Amygdala (tissue), 56 donors: ENCODE measurements at places on chromosomes 16 and 17.

DNA sequence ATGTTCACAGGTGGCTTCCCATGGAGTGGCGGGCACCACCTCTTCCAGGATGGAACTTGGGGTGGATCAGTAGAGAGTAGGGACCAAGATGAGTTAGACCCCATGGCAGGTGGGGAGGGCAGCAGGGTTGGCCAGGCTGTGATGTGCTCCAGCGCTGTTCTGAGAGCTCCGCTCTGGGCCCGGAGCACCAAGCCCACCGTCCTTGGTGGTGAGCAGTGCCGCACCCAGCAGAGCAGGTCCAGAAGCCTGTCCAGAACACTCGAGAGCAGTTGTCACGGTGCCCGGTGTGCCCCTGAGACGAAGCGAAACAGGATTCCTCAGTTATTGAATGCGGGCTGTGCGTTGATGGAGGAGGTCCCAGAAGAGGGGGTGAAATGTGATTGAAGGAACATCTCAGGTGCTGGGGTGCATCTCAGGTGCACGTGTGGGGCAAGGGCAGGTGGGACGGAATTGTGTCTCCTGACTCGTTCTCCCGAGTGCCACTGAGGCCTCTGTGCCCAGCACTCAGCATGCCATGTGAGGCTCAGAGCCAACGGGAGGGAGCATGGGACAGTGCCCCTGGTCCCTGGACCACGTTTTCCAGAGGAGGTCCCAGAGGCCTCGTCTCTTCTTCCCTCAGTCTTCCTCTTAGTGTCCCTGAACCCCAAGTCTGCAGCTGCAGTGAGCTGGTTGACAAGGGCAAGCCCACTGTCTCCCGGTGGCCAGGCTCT, 39.5 kb downstream of the COX4I1 start:
- no peak for DNase-seq

- DNase-seq: no peak
Measured at GRCh38 chr17:38361694-38362465, 10.2 kb downstream of the SOCS7 start.

DNA sequence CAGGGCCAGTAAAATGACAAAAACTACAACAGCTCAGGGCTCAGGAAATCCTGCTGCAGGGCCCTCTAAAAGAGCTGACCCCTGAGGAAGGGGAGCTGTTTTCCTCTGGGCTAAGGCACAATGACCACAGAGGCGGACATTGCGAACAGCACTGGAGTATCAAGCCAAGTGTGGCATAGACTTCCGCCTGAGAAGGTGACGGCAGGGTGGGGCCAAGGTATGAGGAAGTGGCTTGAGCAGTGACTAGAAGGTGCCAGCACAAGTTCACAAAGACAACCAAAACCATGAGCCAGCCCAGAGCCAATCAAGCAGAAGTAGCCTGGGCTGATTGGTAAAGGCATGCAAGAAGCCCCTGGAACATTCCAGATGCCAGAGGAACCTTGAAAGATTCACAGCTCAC, 13.9 kb downstream of the ERN2 start:
- no peak for DNase-seq

DNA sequence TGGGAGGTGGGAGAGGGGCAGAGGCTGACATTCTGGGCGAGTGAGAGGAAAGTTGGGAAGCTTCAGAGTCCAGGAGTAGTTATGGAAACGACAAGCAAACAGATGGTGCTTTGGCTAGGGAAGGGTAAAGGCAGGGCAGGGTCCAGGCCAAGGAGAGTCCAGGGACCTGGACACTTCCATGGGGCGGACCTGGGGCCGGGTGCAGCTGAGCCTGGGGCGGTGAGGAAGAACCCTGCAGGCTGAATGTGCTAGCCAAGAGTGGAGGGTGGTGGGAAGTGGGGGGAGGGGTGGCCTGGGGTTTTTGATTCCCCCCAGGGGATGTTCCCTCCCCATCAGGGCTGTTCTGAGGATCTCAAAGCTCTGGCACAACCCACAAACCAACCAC, 2.6 kb downstream of the PPP1R9B start:
- DNase-seq: no peak

DNA sequence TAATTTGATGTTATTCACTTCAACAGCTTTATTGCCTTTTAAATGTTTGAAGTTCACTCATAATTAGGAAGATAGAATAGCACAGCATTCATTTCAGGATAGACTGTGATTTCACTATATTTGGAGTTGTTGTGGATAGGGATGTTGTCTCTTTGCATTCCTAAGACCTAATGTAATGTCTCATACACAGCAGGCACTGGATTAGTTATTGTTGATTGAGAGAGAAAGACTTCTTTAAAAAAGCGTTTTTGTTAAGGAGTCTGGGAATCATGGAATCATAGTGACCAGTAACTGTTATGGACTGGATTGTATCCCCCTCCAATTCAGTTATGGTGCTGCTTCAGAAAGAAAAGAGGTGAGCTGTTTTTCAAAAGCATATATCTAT, 122.0 kb downstream of the USP22 start:
- DNase-seq: no peak

GRCh38 chr17:2967515-2967914, 95.9 kb downstream of the OR1D5 start:
- peak; percentile 6 for DNase-seq

DNA sequence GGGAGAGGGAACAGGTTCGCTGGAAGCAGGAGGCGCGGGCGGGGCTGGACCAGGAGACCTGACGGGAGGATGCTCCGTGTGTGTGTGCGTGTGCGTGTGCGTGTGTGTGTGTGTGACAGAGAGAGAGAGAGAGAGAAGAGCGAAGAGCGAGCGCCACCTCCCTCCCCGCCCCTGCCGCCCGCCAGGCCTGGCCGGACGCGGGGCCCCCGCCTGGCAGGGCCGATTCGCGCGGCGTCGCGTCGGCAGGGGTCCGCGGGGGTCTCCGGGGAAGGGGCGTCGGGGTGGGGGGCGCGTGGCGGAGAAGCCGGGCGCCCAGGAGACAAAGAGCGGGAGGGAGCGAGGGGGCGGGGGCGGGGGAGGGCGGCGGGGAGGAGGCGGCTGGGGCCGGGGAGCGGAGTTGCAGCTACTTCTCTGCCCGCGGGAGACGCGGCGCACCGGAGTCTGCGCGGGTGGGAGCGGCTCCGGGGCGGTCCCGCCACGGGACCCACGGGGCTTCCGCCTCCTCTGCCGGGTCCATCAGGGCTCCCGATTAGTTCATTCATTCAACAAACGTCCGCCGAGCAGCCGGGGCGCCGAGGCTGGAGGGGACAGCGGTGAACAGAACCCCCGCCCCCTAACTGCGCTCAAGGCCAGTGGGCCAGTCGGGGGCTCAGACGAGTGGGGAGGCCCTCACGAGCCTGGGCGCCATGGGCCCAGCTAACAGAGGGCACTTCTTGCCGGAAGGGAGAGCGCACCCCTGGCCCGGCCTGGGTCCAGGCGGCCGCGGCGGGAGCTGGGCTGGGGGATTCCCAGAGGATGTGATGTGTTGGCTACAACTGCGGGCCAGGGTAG, at the start of gene SAMD14:
SAMD14 (minus strand) TSS at position 433 of the 831 bp plus-strand sequence. CDS start 5,201 bp downstream, outside the sequence.
- DNase-seq: peak; percentile 24

GRCh38 chr17:48583708-48584222, 5.6 kb upstream of the HOXB4 start:
- DNase-seq: no peak

DNA sequence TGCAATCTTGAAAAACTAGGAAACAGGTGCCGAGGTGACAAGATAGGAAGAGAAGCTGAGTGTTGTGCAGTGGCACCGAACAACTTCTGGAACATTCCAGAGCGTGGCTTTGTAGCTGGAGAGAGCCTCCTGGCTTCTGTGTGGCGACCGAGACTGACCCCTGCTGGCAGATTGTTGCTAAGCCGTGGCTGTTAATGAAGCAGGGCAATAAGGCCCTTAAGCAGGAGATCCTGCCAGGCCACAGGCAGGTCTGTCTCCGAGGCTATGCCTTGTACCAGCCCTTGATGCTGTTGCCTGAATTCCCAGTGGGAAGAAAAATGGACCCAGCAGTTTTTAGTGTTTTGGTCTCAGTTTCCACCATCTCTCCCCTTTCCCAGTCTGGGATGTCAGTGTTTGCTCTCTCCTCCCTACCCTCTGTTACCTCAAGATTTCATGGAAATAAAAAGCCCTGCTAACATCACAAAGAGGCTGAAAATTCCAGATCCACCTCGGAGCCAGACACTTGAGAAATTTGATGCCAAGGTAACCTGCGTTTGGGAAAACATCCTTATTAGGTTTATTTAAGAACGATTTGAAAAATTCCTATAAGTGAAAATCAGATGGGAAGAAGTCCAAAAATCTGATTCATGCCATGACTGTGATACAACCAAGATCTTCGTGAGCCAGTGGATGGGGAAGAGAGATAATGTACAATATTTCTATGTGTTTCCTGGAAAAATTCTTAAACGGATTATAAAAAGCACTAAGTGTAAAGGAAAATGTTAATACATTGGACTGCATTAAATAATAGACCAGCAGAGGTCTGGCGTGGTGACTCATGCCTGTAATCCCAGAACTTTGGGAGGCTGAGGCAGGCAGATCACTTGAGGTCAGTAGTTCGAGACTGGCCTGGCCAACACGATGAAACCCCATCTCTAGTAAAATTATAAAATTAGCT, 265.1 kb downstream of the PRKCA start:
- DNase-seq: peak; percentile 43

DNA sequence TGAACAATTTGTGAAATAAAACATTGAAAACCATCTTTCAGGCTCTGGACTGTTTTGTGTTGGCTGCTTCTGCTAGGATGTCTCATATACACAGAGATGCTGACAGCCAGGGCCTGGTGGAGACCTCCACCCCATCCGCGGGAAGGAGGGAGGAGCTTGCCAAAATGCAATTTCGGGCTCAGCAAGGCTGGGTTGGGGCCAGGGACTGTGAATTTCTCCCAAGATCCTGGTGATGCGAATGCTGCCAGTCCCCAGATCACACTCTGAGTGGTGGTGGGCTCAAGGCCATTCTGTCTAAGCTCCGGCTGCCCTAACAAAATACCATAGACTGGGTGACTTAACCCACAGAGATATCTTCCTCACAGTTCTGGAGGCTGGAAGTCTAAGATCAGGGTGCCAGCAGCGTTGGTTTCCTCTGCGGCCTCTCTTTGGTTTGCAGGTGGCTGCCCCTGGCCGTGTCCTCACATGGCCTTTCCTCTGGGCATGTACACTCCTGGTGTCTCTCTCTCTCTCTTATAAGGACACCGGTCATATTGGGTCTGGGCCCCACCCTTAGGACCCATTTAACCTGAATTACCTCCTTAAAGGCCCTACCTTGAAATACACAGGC, 89.8 kb downstream of the CRISPLD2 start:
- DNase-seq: no peak

- no peak for DNase-seq
Measured at GRCh38 chr16:86202267-86202666, 303.3 kb downstream of the IRF8 start.

DNA sequence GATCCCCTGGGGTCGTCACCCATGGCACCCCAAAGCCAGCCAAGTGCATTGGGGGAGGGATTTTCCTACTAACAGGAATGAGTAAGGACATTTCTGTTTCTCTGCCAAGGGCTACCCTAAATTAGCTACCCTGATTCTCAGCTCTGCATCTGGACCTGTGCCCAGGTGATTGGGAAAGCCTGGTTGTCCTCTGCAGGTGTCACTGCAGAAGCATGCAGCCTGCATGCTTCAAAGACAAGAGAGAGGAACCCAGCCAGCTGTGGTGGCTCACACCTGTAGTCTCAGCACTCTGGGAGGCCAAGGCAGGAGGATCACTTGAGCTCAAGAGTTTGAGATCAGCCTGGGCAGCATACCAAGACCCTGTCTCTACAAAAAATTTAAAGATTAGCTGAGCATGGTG, 19.6 kb downstream of the BEAN1 start:
- no peak for DNase-seq

DNA sequence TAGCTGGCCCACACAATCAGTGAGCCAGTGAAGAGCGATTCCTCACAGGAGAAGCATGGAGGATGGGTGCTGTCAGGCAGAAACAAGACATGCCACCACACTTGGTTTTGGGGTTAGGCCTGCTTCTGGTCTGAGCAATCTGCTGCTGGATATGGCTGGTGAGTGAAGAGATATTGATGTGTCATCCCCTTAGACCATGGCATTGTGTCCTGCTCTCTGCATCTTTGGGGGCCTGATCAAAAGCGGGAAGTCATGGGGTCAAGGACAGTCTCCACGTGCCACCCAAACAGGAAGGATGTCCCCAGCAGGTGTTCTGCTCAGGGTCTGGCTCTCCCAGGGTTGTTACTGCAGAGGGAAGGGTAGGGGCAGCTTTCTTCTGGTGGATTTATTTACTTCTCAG, 140.7 kb downstream of the PRKCB start:
- no peak for DNase-seq

GRCh38 chr17:82444941-82445521, 5.5 kb downstream of the CYBC1 start:
- DNase-seq: peak; percentile 29

DNA sequence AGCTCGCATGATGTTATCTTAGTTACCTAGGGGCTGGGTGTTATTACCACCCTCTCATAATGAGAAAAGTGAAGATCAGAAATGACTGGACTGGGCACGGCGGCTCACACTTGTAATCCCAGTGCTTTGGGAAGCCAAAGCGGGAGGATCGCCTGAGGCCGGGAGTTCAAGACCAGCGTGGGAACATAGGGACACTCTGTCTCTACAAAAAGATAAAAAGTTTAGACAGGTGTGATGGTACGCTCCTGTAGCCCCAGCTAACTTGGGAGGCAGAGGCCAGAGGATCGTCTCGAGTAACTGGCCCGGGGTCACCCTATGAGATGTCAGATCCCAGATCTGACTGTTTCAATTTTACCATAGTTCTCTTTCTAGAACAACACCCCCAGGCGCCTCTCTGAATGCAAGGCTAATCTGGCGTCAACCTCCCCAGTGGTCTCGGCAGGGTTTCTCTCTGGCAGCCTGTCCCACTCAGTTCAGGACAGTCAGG, 1.9 kb upstream of the CCDC102A start:
- no peak for DNase-seq

DNA sequence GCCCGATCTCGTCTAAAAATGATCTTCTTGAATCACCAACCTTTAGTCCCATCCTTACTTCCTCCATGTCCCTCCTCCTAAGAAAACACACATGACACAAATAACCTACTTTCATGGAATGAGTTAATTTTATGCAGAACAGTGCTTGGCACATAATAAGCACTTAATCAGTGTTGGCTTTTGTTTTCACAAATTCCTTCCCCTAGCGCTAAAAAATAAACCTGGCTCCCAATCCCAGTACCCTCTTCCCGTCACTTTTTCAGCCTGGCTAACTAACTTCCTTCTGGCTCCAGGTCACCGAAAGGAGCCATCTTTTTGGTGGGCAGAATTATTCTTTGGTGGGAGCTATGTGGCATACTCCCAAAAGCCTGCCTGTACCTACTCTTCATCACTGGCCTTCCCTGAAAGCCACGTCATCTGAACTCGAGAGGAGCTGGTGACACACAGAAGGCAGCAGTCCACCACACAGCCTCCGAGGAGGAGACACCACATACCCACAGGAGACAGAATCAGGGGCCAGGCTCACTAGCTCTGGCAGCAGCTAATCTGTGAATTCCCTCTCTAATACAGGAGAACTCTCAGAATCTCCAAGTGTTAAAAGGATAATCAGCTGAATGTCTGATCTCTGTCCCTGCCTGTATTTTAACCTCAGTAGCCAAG, 114.5 kb downstream of the SMG6 start:
- no peak for DNase-seq

- no peak for DNase-seq
Measured at GRCh38 chr17:65902831-65903522, 289.0 kb downstream of the CEP112 start.

- DNase-seq: no peak
Measured at GRCh38 chr16:68752602-68753001, 15.5 kb downstream of the CDH1 start.

GRCh38 chr16:28140788-28141618, 70.8 kb downstream of the XPO6 start:
- DNase-seq: no peak

- peak; percentile 12 for DNase-seq
Measured at GRCh38 chr16:74667255-74667700, 601 bp upstream of the RFWD3 start.
